Stimulated activated CD8-positive, alpha-beta memory T cell treated with anti-CD3 and anti-CD28 coated beads, Interleukin-7, amount 100 ng/mL, for 1 hour (primary cell): ENCODE measurements at places on chromosomes 11 and 22.
A peak's percentile ranks its signal among the peaks of the same experiment; 100 is the strongest.

DNA sequence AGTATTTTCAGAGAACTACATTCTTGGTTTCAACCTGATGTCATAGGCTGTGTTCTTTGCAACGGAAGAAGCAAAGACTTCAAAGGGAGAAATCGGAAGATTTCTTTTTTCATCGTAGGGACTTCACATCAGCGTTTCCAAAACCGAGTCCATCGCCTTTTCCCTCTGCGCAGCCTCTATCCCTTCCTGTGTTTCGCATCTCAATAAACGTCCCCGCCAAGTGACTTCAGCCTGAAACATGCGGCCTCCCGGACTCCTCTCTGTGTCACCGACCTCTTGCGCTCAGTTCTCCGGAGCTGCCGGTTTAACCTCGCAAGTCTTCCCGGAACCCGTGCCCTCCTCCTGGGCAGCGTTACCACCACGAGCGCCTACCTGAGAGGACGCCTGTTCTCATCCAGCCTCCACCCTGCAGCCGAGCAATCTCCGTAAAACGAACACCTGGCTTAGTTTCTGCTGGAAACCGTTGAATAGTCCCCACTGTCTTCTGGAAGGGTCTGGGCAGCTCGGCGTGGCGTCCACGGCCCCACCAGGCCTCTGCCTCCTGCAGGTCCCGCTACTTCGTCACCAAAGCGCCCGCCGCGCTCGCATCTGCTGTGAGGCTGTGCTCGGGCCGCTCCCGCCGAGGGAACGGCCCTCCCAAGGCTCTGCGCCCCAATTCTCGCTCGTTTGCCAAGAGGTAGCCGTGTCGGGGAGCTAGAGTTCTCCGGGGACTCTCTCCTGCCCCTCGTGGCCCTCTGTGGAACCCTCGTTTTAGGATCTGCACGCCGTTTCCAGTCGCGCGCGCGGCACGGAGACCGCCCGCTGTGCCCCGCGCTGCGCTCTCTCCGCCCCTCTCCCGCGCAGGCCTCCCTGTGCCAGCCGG lies at the start of gene GLB1L3:
GLB1L3 (plus strand) TSS at position 846 of the 862 bp plus-strand sequence. CDS start 362 bp downstream, outside the sequence.
- DNase-seq = peak; percentile 60

GRCh38 chr11:92969293-92969633 lies 188 bp upstream of the MTNR1B start:
- no peak for DNase-seq

GRCh38 chr11:59510941-59511589 lies at the start of gene OR4D9:
Gene OR4D9, plus strand, starts transcription at chr11:59511539. Its CDS starts 3,374 bp downstream, at chr11:59514913.
- DNase-seq = no peak

DNA sequence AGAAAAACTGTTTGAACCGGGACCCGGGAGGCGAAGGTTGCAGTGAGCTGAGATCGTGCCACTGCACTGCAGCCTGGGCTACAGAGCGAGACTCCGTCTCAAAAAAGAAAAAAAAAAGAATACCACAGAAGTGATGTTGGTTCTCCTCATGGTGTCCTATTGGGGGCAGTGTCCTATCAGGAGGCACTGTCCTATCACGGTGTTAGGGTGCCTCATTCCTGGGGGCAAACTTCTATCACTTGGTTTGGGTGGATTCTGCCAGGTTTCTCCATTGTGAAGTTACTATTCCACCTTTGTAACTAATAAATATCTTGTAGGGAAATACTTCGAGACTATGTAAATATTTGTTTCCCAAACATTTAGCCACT lies 19.6 kb downstream of the PRR14L start:
- DNase-seq = no peak

- no peak for DNase-seq
These were observed 47.0 kb upstream of the ADORA2A start for GRCh38 chr22:24380220-24380904.

GRCh38 chr11:108906329-108906728 lies 241.5 kb downstream of the DDX10 start:
- DNase-seq = no peak

- DNase-seq = no peak
These were observed 497 bp upstream of the SYT12 start for GRCh38 chr11:67022341-67022933.

GRCh38 chr11:34799848-34800247 lies 116.3 kb downstream of the APIP start:
- no peak for DNase-seq

DNA sequence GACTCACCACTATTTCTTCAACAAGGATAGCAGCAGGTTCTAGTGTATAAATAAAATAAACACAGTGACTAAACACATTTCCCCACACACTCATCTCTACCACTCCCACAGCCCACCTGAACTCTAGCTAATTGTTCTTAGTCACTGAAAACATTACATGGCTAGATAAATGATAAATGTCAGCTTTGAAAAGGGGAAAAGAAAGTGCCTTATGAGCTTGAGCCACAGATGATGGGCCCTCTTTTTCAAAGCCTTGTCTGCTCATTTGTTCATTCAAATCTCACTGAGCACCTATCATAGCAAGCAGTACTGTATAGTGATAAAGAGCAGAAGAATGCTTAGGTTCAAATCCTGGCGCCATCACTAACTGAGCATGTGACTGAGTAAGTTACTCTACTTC lies 58.3 kb downstream of the SIK3 start:
- no peak for DNase-seq

DNA sequence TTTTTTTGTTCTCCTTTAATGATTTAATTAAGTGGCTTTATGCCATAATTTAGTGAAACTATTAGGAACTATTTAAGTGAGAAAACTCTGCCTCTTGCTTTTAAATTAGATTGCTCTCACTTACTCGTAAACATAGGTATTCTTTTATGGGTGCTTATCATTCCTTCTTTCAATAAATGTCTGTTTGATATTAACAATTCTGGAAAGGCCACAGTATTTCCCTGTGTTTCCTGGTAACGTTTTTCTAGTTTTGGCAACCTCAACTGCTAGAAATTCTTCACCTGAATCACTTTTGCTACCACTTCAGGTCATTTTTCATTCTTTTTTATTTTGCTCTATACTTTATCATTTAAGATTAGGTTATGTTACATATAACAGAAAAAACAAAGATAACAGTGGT lies 19.9 kb upstream of the NCR3LG1 start:
- DNase-seq = no peak

DNA sequence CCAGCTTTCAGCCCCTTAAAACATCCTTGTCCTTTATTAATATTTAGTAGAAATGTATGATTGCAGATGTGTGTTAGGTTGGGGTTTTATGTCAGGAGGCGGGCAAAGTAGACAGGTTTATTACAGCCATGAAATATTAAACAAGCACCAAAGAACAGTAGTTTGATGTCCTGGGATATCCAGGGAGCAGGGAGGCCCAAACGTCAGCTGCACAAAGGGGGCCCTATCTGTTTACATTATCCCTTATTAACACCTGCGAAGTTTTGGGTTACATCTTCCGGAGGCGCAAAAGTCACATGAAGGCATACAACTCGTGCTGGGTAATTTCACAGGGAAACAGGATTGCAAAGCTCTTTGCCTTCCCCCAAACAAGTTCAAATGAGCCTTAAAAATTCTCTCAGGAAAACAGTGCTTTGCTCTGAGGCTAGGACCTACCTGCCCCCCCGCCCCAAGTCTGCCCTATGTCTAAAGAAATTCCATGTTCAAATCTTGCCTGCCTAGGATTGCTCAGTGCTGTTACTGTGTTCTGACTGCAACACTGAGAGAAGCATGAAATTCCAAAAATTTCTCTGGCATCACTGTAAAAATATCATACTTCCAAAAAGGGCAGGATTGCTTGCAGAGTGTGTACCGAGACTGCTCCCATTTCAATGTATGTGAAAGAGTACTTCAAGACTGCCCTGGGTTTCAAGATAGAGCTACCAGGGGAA lies 8.9 kb downstream of the MN1 start:
- DNase-seq = no peak

GRCh38 chr11:34826384-34826726 lies 89.8 kb downstream of the APIP start:
- DNase-seq = no peak

DNA sequence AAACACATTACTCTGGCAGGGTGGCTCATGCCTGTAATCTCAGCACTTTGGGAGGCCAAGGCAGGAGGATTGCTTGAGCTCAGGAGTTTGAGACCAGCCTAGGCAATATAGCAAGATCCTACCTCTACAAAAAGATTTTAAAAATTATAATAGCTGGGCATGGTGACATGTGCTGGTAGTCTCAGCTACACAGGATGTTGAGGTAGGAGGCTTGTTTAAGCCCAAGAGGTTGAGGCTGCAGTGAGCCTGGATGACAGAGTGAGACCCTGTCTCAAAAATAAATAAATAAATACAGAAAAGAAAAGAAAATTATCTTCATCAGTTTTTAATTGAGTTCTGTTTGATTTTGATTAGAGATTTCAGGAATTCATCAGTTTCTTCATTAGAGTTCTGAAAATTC lies 5.2 kb downstream of the CCDC134 start:
- no peak for DNase-seq

DNA sequence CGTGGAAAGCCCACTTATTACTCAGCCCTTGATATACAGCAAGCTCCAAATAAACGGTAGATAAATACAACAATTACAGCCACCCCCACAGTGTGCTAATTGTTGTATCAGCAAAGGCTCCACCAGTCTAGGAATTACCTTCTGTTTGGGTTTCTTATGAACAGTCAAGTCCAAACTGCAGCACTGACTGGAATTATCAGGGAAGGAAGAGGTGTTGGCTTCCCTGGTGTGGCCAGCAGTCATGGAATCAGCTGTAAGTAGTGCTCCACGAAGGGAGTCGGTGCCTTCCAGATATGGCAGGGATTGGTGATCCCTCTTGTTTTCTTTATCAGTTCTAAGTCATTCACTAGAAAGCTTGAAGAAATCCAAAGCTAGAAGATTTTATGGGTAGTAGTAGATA lies 209.1 kb downstream of the SNX19 start:
- no peak for DNase-seq

GRCh38 chr11:66243782-66244535 lies 24.5 kb upstream of the RAB1B start:
- no peak for DNase-seq

DNA sequence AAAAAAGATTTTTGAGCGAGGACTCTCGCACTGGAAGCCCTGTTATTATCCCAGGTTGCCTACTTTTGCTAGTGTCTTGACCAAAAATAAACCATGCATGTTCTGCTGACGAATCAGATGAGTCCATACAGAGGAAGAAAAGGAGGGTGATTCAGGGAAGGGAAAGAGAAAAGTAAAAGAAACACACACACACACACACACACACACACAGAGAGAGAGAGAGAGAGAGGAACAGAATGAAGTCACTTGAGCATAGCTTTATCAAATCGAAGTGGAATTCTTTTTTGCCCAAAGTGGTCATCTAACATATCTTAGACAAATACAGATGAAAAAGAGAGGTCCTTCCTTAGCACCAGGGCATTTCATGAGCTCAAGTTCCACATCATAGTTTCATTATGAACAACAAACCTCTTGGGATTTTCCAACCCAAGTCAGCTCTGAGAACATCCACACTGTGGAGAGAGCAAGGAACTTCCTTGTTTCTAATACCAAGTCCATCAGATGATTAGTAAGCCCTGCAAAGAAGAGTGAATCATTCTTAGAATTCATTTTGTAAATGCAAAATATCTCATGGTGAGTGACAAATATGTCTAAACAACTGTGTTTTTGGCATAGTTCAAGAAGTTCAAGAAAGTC lies 7.7 kb upstream of the MMP12 start:
- no peak for DNase-seq

GRCh38 chr11:47606731-47607130 lies 12.5 kb upstream of the C1QTNF4 start:
- no peak for DNase-seq

DNA sequence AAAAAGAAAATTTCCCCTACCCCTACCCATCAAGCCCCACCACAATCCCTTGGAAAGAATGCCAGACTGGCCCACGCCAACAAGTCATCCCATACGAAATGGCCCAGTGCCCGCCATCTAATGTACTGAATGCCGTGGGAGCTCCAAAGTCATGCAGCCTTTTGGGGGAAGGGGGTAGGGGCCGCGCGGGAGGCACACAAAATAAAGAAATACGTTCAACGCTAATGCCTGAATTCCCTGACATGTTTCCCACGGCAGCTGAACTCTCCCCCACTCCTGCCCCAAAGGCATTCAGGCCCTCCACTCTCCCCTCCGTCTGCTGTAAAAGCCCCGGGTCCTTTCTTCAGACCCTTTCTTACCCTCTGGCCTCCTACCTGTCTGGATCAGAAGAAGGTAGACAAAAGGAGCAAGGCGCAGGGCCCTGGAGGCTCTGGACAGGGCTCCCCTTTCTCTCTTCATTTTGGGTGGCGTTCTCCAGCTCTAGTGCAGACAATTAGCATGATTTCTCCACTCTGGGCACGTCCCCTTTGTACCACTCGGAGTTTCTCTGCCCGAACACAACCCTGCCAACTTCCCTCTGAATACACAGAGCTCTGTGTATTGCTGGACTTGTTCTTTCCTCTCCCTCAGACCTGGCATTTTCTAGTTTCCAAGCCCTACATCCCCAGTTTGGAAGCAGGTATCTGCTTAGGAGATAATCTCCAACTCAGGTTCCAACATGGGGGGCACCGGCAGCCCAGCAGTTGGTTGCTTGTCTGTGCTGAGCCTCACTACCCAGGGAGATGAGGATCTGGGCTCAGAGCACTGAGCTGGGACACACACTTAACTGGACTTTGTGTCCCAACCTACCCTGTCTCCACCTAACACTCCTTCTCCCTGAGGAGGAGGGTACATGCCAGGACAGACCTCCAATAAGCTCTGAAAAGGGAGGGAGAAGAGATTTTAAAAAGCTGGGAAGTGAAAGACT lies at the start of gene HEPACAM:
HEPACAM (minus strand) TSS at position 500 of the 967 bp plus-strand sequence; CDS start at position 459, 41 bp downstream.
- no peak for DNase-seq

- DNase-seq = no peak
These were observed 1334.6 kb downstream of the TBC1D22A start for GRCh38 chr22:48096851-48097665.

DNA sequence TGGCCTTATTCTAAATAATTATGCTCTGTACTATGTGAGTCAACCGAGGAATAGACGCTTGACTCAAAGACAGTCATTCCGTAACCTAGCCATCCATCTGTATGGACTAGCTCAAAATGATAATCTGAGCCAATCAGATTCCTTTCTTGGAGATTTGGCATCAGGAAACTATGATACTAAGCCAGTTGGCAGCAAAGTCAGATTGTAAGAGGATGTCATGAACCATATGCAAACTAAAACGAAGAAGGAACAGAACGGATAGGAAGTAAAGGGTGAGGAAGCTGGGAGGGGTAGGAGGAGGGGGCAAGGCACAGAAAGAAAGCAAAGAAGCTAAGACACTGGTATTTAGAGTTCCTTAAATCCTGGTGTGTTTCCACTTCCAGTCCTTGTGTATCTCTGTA lies 10.7 kb upstream of the SESN3 start:
- DNase-seq = no peak

DNA sequence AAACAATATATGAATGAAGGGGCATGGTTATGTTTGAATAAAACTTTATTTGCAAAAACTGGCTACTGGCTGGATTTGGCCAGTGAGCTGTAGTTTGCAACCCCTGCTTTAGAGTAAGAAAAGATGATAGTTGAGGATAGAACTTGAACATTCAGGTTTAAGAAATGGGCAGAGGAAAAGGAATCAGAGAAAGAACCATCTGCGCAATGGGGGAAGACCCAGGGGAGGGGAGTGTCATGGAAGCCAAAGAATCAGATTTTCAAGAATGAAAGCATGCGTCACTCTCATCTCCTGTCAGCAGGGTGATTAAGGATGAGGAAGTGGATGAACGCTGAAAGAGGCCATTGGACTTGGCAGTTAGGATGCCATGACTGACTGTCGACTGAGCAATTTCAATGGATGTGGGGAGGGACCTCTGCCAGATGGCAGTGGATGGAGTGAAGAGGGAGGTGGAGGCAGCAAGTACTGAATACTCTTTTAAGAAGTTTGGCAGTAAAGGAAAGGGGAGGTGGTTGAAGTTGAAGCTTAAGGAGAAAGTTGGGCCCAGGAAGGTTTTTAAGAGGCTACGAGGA lies 21.2 kb downstream of the FAT3 start:
- DNase-seq = no peak
